ENCODE measurements at places on chromosomes 7 and 10.

DNA sequence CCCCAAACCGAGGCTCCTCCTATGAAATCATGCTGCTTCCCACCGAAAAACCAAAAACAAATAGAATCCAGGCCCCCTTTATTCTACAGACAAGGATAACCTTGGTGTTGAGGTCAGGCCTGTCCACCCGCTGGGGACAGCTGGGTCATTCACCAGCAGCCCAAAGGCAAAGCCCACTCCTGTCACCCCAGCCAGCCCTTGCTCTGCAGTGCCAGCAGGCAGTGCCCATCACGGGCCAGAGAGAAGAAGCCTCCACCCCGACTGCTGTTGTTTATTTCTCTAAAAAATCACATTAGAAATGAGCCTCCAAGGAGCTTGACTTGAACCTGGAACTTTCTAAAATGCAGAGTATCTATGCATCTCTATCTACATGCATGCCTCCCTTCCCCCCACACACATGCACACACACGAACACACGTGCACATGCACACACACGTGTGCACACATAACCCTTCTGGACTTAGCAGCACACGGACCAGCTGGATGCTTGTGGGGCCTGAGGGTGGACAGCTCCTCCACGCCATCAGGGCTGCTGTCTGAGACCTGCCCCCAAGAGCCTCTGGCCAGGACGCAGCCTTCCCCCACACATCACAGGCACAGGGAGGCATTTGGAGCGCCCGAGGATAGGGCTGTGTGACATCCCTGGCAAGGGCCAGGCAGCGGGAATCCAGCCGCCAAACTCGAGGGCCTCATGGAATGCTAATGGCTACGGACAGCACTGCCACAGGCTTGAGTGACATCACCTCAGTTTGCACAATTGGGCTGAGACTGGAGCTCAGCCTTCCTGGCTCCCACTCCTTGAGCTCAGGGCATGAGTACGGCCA lies 22.8 kb downstream of the PRKAG2 start:
- no peak for DNase-seq

DNA sequence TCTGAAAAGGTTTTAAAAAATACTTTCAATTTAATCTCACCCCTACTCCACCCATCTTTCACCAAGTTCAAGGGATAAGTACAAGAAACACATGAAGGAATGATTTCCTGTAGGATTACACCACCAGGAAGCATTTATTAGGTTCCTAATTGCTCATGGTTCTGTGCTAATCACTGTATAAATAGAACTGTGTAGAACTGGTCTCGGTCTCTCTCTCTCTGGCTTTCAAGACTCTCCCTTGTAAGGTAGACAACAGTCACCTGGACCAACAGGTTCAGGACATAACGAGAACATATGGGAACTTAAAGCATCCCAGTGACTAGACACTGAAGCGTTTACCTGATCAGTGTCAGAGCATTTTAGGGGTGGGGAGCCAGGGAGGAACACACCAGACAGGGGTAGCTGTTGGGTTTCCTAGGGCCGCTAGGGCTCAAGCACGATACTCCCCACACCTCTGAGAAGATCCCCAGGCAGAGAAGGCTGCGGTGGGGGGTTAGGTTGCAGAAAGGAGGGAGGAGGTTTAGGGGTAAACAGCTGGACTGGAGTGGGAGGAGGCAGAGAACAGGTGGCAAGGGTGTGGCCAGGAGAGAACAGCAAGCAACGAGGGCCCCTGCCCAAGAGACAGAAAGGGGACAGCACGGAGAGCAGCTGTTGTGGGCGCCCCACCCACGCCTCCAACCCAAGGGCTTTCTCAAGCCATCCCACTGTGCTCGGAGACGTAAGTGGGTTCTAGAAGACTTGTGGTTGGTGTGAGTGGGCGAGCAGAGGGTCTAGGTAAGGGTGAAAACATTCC lies 52.5 kb upstream of the USP6NL start:
- no peak for DNase-seq

DNA sequence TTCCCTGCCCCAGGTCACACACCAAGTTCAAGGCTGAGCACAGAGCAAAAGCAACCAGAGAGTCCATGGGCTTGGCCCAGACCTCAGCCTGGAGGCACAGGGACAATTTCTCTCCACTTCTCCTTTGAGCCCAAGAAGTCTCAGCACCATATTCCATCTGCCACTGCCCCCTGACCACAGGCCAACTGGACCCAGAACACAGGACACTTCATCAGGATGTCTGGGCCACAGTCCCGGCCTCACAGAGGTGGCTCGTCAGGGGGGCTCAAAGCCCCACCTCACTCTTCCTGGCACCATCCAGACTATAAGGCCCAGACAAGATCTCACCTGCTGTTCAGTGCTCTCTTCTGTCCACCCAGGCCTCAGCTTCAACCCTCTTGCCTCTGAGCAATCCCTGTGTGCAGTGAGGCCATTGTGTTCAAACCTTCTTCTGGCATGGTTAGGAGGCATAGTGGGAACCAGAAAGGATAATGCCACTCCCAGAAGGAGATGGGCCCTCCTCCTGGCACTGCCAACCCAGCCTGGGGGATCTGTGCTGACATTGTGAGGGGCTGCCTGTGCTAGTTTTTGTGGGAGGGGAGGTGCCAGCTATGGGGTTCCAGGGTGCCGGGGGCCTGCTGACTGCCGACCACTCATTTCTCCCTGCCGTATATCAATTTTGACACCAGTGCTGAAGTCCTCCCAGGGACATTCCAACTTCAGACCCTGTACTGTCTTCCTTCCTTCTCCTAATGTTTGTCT lies 49.7 kb upstream of the ANTXRL start:
- DNase-seq, result no peak

GRCh38 chr7:86644282-86645224 lies 844 bp downstream of the GRM3 start:
- DNase-seq, result no peak

GRCh38 chr10:73758704-73759511 lies 14.7 kb downstream of the SEC24C start:
- peak; percentile 76 for DNase-seq

DNA sequence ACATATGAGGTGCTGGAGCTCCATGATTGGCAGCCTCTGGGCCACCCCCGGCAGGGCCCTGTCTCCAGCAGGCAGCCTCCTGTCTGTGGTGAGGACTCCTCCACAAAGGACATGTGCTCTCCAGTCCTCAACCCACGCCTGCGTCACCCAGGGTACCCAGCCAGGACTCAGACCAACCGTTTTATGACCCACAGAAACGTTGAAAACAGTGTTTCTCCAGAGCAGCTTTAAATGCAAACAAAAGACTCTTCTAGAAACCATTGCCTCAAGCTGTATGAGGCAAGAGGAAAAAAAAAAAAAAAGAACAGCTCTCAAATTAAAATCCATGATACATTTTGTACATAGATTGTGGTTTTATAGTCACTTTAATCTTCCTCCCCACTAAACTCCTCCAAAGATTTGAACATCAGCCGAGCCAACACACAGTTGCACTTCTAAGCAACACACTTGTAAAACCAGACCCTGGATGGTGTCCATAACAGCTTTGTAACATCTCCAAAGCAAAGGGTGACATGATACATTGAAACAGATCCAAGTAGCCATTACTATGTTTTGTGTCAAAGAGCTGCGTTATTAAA lies 175.0 kb upstream of the LYZL2 start:
- no peak for DNase-seq

GRCh38 chr7:128408709-128409595 lies 830 bp downstream of the IMPDH1 start:
- no peak for DNase-seq

- no peak for DNase-seq
Measured at GRCh38 chr7:36810489-36810888, 86.2 kb upstream of the AOAH start.

DNA sequence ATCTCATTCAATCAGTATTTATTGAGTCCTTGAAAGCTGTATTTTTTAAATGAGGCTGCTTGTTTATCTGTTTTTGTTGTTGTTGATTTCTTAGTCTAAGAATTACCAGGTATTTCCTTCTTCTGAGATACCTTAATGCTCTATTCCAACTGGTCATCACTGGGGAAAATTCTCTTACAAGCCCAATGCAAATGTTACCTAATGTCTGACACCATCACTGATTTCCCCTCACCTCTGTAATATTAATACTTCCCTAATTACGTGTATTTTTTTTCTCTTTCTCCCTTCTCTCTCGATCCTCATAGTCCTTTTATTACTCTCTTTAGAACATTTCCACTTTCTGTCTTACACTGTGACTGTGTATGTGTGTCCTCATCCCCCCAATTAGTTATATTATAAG lies 13.9 kb downstream of the HDAC9 start:
- no peak for DNase-seq

- DNase-seq, result peak; percentile 26
Measured at GRCh38 chr7:51949726-51950644, 633.4 kb upstream of the COBL start.

GRCh38 chr7:85221796-85222195 lies 34.9 kb upstream of the SEMA3D start:
- DNase-seq, result no peak

DNA sequence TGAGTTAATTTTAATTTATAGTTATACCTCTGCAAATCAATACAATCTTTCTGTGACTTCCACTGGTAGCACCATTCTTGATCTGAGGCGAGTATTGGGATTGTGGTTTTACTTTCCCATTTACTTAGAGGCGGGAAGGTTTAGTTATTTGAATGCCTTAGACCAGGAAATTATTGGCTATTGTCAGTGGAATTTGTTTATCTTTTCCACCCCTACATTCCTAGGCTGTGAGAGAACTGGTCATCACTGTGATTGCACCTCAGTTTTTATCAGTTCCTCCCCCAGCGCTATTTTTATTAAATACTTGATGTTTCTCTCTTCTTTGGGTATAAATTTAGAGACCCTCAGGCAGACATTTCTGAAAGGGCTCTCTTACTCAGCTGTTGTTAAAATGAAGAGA lies 29.9 kb downstream of the CDK14 start:
- DNase-seq, result no peak

All from DMS79 (cell line).